Activated T-helper 17 cell treated with anti-CD3 and anti-CD28 coated beads, Interleukin-2, amount 50 U/mL, for 72 hours (primary cell): ENCODE measurements at places on chromosomes 5 and 9.

DNA sequence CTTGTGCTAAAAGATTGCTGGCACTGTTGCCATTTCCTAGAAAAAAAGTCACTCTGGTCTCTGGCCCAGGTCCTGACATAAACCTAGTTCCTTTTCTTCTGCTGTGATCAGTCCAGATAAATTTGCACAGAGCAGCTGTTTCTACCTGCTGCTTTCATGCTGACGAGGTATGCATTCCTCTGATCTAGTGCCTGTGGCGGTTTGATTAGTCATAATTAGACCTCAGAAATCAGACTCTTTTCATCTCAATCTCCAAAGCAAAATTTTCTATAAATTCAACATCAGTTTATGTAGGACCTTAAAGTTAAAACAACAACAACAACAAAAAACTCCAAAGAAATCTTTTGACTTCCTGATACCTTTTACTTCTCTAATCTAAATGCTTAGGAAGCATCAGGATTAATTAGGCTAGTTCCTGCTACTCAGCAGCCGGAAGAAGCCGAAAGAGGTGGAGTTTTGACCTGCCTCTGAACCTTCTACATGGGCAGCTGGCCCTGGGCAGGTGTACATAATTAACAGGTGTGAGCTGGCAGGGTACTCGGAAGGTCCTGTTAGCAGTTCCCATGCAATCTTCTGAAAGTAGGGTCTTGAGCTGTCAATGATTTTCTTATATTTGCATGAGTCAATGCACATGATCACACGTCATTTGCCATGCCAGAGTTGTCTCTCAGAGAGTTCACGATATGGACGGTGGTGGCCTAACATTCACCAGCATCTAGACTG lies 83.3 kb upstream of the CCDC112 start:
- no peak overlapping the region for H3K4me3 ChIP-seq
- peak; percentile 86 for ATAC-seq
- H3K36me3 ChIP-seq, result no peaks in the 10 kb centered on the region
- no peak overlapping the region for H3K27ac ChIP-seq
- peaks cover 15% of the 10 kb centered on the region for H3K4me1 ChIP-seq

GRCh38 chr9:94719878-94720277 lies 6.6 kb upstream of the AOPEP start:
- H3K4me1 ChIP-seq, result no peaks in the 10 kb centered on the region
- H3K36me3 ChIP-seq, result no peaks in the 10 kb centered on the region
- peaks cover 19% of the 10 kb centered on the region for H3K27me3 ChIP-seq

DNA sequence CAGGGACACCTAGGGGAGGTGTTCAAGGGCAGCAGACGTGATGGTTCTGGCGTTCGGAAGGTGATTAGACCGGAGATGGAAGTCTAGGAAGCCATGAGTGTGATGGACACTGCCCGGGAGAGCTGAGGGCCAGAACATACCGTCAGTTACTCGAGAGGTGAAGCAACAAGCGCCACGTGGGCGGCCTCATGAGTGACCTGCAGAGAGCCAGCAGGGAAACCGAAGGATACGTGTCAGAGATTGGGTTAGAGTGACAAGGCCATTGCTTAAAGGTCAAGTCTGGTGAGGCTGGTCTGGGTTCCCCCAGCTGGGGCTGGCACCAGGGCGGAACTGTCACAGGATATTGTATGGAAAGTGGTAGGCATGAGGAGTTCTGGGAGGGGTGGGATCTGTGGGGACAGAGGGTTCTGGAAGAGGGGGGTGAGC lies 60.0 kb downstream of the C9orf50 start:
- H3K4me3 ChIP-seq, result no peak overlapping the region
- no peaks in the 10 kb centered on the region for H3K27me3 ChIP-seq
- H3K36me3 ChIP-seq, result no peaks in the 10 kb centered on the region

GRCh38 chr9:96442491-96442890 lies 7.5 kb upstream of the HABP4 start:
- H3K4me1 ChIP-seq, result no peaks in the 10 kb centered on the region
- ATAC-seq, result no peak

GRCh38 chr9:129775448-129775798 lies 22.6 kb upstream of the PTGES start:
- ATAC-seq, result no peak
- H3K4me3 ChIP-seq, result no peak overlapping the region
- no peaks in the 10 kb centered on the region for H3K36me3 ChIP-seq
- H3K27me3 ChIP-seq, result peaks cover 12% of the 10 kb centered on the region

DNA sequence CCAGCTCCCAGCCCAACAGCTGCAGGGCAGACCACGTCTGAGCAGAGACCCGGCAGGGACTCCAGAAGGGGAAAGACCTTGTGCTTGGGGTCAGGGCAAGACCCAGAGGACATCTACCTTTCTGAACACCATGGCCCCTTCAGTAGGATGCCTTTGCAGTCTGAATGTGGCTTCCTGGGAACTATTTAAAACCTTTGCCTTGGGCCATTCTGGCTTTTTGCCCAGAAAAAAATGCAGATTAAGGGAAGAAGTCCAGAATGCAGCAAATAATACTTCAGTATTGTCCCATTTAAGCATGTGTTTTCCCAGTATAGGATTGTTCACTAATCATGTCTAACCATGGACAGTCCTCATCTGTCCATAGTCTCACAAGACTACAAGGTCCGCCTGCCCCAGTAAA lies 67.5 kb upstream of the ERCC6L2 start:
- H3K4me1 ChIP-seq, result no peaks in the 10 kb centered on the region
- no peak for ATAC-seq
- no peak overlapping the region for H3K4me3 ChIP-seq
- H3K27ac ChIP-seq, result no peak overlapping the region
- H3K27me3 ChIP-seq, result peaks cover 14% of the 10 kb centered on the region
